Lower lobe of right lung (tissue), 2 donors: ENCODE measurements at places on chromosomes 3 and 15. TPM values are rescaled to one million over a fixed set of nuclear protein-coding genes. Genes with fewer than 3 reads are reported as not detected.

GRCh38 chr3:128864351-128864811, 15.0 kb upstream of the ACAD9 start:
- H3K36me3 ChIP-seq = no peaks in the 10 kb centered on the region
- H3K27me3 ChIP-seq = no peaks in the 10 kb centered on the region
- peaks cover 5% of the 10 kb centered on the region for H3K4me1 ChIP-seq
- DNase-seq = no peak

Gene IL12A
- 2.9 TPM for total RNA-seq

Gene PLAAT1
- total RNA-seq = not detected

DNA sequence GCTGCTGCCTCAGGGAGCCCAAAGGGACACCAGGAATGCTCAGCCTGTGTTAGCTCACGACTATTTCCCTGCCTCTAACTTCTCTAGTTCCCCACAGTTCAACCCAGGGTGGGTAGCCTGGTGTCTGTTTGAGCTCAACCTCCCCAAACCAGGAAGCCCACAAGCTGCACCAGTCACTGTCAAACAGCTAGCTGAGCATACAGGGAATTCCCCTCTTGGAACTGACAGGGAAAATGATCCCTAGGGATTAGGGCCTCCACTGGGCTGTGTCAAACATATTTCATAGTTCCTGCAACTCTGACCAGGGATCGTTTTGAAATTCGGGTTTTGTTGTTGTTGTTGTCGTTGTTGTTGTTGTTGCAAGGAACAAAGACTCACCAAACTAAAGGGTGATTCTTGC, 147.1 kb upstream of the ICE2 start:
- H3K4me3 ChIP-seq = no peak overlapping the region
- no peak overlapping the region for H3K27ac ChIP-seq
- no peaks in the 10 kb centered on the region for H3K4me1 ChIP-seq

- H3K36me3 ChIP-seq = no peaks in the 10 kb centered on the region
- H3K4me3 ChIP-seq = no peak overlapping the region
- no peaks in the 10 kb centered on the region for H3K27me3 ChIP-seq
- H3K27ac ChIP-seq = peak overlapping the region; percentile 25
- peaks cover 17% of the 10 kb centered on the region for H3K4me1 ChIP-seq
- DNase-seq = peak; percentile 72
These were observed 40.9 kb upstream of the RYK start for GRCh38 chr3:134291319-134292254.

DNA sequence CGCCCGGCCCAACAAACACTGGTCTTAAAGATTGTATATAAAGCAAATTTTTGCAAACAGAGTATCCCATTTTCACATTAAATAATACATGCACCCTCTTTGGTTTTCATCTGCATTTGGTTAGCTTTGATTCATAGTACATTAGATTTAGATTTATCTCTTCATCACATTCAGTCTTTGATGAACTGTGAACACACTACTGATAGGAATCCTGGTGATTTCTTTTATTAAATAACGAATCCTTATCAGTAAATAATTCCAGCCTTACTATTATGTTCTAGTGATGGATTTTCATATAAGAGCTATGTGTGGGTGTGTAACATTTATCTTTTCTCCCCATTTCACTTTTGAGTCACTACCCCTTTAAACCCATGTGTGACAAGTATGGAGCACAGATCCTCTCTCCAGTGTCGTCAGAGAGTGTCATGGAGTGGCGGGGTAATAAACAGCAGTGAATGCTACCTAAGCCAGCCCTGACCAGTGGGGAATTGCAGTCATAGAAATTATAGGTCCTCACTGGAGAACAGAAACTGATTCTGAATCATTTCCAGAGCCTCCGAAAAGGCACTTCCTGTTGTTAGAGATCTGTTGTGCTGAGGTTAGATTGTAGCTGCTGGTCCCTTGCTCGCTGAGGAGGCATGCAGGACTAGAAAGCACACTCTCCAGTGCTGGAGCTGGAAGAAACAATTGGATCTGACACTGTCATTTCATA, 22.0 kb downstream of the SLC7A14 start:
- no peaks in the 10 kb centered on the region for H3K27me3 ChIP-seq
- no peak overlapping the region for H3K4me3 ChIP-seq
- H3K36me3 ChIP-seq = no peaks in the 10 kb centered on the region
- no peak overlapping the region for H3K27ac ChIP-seq

DNA sequence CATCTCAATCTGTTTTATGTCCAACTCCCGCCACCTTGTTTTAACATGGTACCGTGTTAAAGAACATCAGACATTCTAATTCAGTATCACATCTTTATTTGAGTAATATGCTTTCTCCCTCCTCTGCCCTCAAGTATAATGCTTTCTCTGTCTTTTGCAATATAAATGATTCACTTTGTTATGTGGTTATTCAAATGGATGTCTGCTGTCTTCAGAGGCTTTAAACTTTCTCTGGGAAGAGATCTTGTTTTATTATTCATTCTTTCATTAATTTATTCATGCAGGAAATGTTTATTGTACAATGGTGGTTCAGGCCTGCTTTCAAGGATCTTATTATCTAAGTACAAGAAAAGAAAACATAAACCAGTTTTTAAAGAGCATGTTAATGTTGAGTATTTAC, 57.1 kb downstream of the RAP2B start:
- DNase-seq = no peak
- no peak overlapping the region for H3K4me3 ChIP-seq
- H3K36me3 ChIP-seq = no peaks in the 10 kb centered on the region
- no peak overlapping the region for H3K27ac ChIP-seq
- H3K4me1 ChIP-seq = peaks cover 18% of the 10 kb centered on the region
- H3K27me3 ChIP-seq = no peaks in the 10 kb centered on the region

DNA sequence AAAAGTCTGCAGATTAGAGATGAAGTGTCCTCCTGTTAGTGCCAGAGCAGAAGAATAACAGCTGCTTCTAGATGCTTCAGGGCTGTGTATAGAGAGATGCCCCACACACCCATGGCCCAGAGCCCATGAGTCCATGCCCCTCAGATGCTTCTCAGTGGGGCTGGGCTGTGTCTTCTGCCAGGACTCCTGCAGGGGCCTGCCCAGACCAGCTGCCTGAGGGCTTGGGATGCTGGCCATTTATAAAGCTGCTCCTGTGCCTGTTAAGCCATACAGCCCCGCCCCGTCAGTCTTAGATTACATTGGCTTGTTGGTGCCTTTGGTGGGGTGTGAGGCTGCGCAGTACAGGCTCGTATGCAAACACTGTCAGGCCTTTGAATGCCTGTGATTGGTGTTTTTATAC, 318.0 kb upstream of the CTDSPL start:
- H3K4me3 ChIP-seq = no peak overlapping the region
- H3K27me3 ChIP-seq = no peaks in the 10 kb centered on the region
- no peak overlapping the region for H3K27ac ChIP-seq
- H3K36me3 ChIP-seq = peaks cover 16% of the 10 kb centered on the region
- peaks cover 16% of the 10 kb centered on the region for H3K4me1 ChIP-seq
- no peak for DNase-seq

Gene WDR93
- 1.2 TPM for total RNA-seq
